ENCODE measurements at places on chromosomes 1 and 21. TPM values are rescaled to one million over a fixed set of nuclear protein-coding genes. Genes with fewer than 3 reads are reported as not detected.

The ADGRL2 gene
- not detected for total RNA-seq

The RASAL2 gene
- not detected for total RNA-seq

The B3GALT2 gene
- 0.14 TPM for total RNA-seq

DNA sequence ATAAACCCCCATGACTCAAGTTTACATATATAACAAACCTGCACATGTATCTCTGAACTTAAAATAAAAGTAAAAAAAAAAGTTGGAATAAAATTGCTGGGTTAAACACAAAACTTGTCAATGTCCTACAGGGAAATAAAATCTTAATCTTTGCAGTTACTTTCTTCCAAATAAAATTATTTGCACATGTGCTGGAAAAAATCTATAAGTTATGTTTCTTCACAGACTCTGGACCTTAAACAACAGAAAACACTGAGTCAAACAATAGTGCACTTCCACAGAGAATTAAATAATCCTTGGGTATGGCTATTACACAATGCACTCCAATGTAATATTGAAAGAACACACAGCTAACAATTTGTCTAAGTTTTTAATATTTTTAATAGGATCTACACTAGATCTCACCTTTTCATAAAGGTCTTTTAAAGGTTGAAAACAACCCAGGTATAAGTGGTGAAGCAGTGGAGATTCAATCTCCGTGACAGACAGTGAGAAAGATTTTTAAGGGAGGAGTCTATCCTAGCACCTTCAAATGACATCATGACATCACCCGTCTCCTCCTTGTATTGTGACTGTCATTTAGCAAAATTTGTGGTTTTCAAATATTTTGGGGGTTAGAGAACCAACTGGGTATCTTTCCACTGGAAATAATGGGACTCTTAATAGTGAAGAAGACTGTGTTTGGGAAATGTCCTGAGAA lies 25.2 kb upstream of the FGGY start:
- no peak for DNase-seq

- no peak for DNase-seq
Observed at GRCh38 chr1:79006564-79006963, at the start of gene ADGRL4. ADGRL4 (minus strand) TSS chr1:79006730; CDS start chr1:79006654, 76 bp downstream.

- no peak for DNase-seq
Observed at GRCh38 chr1:119933397-119933796, 37.1 kb upstream of the ADAM30 start.

- no peak for DNase-seq
Observed at GRCh38 chr1:940107-941014, 16.6 kb downstream of the SAMD11 start.

GRCh38 chr1:236063551-236063918 lies 1.4 kb downstream of the NID1 start:
- DNase-seq: no peak

DNA sequence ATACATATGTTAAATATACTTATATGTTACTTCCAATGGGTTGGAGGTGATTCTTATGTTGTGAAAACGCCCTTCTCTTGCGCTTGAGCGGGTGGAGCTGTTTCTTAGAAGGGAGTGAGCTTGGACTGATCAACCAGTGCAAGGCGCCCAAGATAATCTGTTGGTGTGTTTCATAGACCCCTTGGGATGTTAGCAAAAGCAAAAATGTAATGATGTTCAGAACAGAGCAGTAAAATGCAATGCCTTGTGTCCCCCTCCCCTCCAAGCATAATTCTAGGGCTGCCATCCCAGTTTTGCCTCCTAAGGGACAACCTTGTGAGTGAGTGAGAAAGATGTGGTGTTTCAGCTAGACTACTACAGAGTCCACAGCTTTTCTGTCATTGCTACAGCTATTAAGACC lies 6.2 kb upstream of the CD34 start:
- DNase-seq: no peak

Measured in activated CD4-positive, alpha-beta memory T cell treated with anti-CD3 and anti-CD28 coated beads for 36 hours (primary cell).